ENCODE measurements at places on chromosomes 3 and 15. TPM values are rescaled to one million over a fixed set of nuclear protein-coding genes. Genes with fewer than 3 reads are reported as not detected.

Gene DNAJA4
- total RNA-seq = 16.9 TPM

Gene TMC3
- total RNA-seq = not detected

Gene LRRC3B
- total RNA-seq = not detected

Gene CMTM7
- total RNA-seq = 22.1 TPM

Gene FAM81A
- 15.5 TPM for total RNA-seq

Gene SEMA3B
- total RNA-seq = 259 TPM

Gene RTP4
- 3.7 TPM for total RNA-seq

Gene SOX2
- 21.3 TPM for total RNA-seq

Gene CMTM8
- 2.9 TPM for total RNA-seq

Gene BTLA
- total RNA-seq = not detected

Gene PATL2
- 0.98 TPM for total RNA-seq

- DNase-seq = no peak
Measured at GRCh38 chr3:194323785-194324735, 27.1 kb downstream of the CPN2 start.

- no peak for DNase-seq
Measured at GRCh38 chr3:133016838-133017309, 21.3 kb upstream of the TMEM108 start.

GRCh38 chr3:120775411-120775810, 32.9 kb downstream of the GTF2E1 start:
- DNase-seq = no peak

- DNase-seq = no peak
Measured at GRCh38 chr3:138842483-138843188, 7.9 kb upstream of the PIK3CB start.

GRCh38 chr3:56365905-56366640, 102.2 kb downstream of the ERC2 start:
- DNase-seq = no peak

GRCh38 chr3:175421902-175422301, 562.8 kb downstream of the NAALADL2 start:
- no peak for DNase-seq

GRCh38 chr3:53254509-53255422, 1.1 kb downstream of the TKT start:
- peak; percentile 58 for DNase-seq

DNA sequence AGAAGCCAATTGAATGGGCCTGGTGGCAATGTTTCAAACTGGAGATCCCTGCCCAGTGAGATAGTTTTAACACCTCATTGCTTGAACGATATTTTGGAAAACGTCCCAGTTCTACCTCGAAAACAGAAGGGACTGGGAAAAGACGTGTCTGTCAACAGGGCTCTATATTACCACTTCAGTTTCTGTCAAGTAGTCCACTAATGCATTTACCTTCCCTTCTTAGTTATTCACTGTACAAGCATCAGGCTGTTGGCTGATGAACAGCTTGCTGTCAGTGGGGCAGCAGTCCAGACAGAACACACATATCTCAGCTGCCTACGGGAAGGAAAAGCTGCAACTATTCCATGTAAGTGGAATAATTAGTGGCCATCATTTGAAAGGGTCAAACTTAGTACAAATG, 794.7 kb upstream of the GBE1 start:
- DNase-seq = no peak

- DNase-seq = no peak
Measured at GRCh38 chr3:100060685-100061484, 53.4 kb downstream of the FILIP1L start.

GRCh38 chr15:93366387-93367100, 277.5 kb upstream of the RGMA start:
- no peak for DNase-seq

GRCh38 chr3:64079369-64080150, 56.3 kb upstream of the PSMD6 start:
- no peak for DNase-seq

GRCh38 chr3:197269024-197269423, 29.4 kb downstream of the DLG1 start:
- DNase-seq = no peak

GRCh38 chr3:53650424-53650823, 156.0 kb downstream of the CACNA1D start:
- DNase-seq = no peak

GRCh38 chr3:40169983-40170382, 139.5 kb upstream of the EIF1B start:
- no peak for DNase-seq

GRCh38 chr15:96992817-96993216, 662.3 kb downstream of the NR2F2 start:
- DNase-seq = no peak

- DNase-seq = no peak
Measured at GRCh38 chr3:197256836-197257444, 41.5 kb downstream of the DLG1 start.

GRCh38 chr15:74855857-74856256, 12.9 kb upstream of the ULK3 start:
- no peak for DNase-seq

DNA sequence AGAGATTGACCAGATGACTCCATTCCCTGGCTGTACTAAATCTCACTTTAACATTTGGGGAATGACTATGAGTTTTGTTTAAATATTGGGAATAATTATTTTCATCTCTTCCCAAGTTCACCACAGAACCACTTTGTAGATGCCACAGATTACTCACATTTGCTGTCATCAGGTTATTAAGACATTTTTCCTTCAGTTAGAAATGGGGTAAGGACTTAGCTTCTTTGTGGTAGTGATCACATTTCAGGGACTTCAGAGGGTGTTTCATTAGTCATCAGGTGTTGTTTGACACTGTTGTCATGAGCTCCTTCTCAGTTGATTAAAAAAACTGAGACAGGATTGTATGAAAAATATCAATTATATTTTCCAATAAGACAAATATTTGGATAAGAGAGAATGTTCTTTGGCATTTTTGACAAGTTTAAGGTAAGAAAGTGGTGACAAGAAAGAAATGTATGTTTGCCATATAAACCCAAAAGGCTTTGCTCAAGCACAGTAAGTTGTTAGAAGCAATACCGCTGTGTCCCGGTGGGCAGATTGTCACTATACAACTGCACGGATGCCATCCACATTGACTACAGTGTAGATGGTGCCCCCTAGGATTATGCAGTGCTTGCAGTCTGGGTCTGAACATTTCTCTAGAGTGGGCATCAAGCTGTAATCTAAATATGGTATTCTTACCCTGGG, 22.3 kb downstream of the FBXL2 start:
- no peak for DNase-seq

GRCh38 chr15:48624700-48625099, 20.8 kb downstream of the FBN1 start:
- no peak for DNase-seq

Data from tibial nerve (tissue), 4 donors.